ENCODE measurements at places on chromosomes 7 and 10.

GRCh38 chr10:4649471-4649870 is 176.5 kb upstream of the AKR1E2 start:
- no peak for DNase-seq

DNA sequence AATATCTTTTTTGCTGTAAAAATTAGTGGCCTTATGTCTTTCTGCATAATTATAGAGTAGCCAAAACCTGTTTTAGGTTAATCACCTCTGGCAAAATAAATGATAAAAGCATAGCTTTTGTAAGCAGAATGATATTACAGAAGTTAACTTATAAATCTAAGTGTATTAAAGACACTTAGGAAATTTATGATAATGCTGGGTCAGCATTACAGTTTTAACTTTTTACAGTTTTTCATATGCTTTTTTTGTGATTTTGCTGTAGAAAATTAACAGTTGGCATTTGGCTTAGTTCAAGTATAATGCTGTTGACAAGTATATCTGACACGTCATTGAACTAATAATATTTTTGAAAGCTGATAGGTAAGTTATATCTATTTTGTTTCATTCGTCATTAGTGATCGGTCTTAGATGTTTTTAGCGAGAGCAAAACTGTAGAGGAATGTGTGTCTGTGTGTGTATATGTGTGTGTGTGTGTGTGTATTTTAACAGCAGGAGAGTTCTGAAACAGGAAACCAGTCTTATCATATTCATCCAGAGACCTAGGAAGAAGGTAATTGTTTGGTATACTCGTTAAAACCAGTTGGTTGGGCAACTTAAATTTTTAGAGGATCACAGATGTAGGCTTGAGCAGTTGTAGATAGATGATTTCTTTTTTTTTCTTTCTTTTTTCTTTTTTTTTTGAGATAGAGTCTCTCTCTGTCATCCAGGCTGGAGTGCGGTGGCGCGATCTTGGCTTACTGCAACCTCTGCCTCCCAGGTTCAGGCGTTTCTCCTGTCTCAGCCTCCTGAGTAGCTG is 15.4 kb downstream of the PTEN start:
- peak; percentile 45 for DNase-seq

DNA sequence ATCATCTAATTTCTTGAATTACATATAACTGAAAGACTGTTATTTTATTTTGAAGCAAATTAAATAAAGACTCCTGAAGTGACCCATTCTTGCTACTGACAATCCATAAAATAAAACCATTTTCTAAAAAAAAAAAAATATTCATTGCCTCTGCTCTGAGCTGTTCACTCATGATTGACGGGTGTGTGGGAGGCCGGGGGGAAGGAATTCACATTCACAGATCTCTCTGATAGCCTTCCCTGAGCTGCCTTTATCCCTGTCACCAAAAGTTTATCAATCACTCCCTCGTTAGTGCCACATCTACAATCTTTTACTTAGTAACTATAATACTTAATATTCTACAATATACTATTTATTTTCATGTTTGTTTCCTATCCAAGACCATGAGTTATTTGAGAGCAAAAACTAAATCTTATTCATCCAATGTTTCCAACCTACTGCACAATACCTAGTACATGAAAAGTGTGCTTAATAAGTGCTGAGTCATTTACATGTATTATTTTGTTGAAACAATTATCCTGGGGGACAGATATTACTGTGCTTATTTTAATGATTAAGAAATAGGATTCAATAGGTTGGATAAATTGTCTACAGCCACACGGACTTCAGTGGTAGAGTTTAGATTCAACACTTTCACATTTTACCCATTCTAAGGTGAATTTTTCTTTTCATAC is 618.7 kb downstream of the PHTF2 start:
- no peak for DNase-seq

- no peak for DNase-seq
Observed at GRCh38 chr10:128003521-128003920, 96.6 kb downstream of the PTPRE start.

DNA sequence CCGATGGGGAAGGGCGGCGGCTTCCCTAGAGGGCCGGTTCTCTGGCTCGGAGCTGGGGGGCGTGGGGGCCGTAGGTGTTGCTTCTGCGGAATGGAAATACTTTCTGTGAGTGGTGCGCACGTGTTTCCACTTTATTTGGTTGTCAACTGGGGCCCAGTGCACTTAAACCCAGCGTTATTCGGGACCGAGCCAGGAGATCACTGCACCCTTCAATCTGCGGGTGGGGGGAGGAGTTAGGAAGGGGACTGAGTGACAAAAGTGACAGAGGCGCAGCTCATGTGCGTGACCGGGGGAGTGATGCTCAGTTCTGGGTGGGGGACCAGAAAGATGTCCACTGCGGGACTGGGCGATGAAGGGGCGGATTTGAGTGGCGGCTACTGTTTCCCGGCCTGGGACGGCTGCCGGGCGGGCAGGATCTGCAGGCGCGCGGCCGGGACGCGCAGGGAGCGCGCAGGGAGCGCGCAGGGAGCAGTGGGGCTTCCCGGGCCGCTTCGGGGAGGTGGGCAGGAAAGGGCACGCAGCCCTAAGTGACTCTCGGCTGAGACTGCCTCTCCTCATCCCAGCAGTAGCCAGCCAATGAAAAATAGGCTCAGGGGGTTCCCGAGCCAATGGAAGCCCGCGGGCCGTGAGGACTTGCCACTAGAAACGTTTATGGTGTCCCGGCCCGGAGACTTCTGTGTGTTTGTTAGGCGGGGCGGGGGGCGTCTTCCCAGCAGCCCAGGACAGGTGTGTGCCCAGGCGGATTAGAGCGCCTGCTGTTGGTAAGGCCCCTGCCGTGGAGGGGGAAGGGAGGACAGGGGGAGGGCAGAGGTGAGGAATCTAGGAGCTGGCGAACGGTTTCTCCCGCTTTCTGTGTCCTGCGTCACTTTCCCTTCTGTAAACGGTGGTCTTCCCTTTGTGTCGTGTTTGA is 54.3 kb upstream of the KDM7A start:
- DNase-seq = no peak

DNA sequence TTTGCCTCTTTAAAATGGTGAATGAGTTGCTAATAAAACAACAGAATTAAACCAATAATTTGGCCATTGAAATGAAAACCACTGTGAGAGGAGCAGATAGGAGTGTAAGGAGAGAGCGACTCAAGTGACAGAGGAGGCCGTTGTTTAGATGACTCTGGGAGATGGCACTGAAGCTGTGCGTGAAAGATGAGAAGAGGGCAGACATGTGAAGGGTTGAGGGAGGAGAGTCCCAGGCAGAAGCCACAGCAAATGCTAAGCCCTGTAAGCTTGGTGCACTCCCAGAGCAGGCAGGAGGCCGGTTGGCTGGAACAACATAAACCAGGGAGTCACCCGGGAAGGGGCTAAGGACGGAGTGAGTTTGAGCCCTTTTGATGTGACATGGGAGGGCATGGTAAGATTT is 814 bp upstream of the OPALIN start:
- no peak for DNase-seq

- no peak for DNase-seq
Observed at GRCh38 chr7:31872545-31873370, 185.7 kb downstream of the PPP1R17 start.

DNA sequence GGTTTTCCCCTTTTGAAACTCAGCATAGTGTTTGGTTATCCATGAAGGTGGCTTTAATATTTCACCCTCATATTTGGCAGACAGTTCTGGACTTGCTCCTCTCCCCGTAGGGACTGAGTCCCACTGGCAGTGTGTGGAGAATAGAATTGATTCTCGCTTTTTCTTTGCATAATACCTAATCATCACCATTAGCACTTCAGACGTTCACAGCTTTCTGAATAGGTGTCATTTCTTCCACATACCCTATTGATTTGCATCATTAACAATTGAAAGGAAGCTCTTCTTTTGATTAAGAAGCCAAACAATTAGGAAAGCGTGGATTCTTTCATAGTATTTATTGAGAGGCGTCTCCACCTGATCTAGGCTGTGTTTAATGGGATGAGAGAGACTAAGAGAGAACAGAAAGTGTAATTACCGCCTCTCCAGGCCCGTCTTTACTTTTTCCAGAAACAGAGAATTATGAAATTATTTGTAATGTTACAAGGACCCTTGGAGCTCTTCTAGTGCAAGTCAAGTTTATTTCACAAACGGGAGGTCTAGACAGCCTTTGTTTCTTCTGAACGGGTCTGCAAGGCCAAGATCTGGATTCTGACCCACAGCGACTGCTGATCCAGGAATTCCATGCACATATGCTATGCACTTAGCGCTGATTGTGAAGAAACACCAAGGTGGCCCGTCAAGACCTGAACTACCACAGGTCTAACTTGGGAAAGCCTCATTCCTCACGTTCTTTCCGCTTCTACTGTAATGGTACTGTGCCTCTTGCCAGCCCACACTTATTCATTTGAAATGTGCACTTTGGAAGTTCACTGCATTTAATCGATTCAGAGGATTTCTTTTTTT is 249.9 kb upstream of the C7orf33 start:
- DNase-seq = no peak

DNA sequence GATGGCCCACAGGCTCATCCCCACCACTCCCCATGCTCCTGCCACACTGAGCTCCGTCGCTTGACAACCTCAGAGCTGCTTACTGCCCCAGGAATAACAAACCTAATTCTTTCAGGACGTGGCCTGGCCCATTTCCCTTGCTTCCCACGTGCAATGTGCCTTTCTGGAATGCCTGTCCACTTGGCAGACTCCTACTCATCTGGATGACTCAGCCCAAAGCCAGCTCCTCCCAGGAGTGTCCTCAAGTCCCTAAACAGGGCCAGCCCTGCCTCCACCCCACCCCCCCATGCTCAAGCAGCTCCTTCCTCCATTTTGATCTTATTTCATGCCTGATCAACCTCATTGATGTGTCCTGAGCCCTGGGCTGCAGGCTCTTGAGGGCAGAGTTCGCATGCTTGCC is 164.9 kb upstream of the RNF32 start:
- DNase-seq = peak; percentile 42

GRCh38 chr10:109701633-109702215 is 221.6 kb downstream of the XPNPEP1 start:
- no peak for DNase-seq

GRCh38 chr10:3068968-3069737 is 1.8 kb downstream of the PFKP start:
- DNase-seq = peak; percentile 24

- DNase-seq = no peak
Observed at GRCh38 chr10:129470103-129470851, 3.2 kb downstream of the MGMT start.

GRCh38 chr10:110103921-110104461 is 96.2 kb downstream of the ADD3 start:
- DNase-seq = no peak

DNA sequence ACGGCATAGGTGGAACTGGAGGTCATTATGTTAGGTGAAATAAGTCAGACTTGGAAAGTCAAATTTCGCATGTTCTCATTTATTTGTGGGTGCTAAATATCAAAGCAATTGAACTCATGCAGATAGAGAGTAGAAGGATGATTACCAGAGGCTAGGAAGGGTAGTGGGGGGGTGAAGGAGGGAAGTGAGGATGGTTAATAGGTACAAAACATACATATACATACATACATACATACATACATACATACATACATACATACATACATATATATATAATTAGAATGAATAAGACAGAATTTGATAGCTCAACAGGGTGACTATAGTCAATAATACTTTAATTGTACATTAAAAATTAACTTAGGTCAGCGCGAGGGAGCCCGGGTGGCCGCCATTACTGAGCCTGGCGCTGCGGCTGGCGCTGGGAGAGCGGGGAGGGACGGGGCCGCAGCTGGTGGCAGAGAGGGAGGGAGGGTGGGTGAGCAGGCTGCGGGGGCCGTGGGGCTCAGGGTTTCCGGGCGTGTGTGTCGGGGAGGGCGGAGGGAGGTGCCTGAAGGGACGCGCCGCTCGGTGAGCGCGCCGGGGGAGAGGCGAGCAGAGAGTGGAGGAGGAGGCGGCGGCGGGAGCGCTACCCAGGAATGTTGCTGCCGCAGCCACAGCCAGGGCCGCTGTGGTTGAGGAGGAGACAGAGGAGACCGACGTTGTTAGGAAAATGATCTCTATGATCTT is 85.8 kb upstream of the EGFR start:
- DNase-seq = no peak

GRCh38 chr7:50849991-50850390 is 67.3 kb upstream of the GRB10 start:
- no peak for DNase-seq

- no peak for DNase-seq
Observed at GRCh38 chr7:46080595-46081159, 159.6 kb upstream of the IGFBP3 start.

GRCh38 chr7:106464651-106465050 is 179.9 kb upstream of the NAMPT start:
- no peak for DNase-seq

DNA sequence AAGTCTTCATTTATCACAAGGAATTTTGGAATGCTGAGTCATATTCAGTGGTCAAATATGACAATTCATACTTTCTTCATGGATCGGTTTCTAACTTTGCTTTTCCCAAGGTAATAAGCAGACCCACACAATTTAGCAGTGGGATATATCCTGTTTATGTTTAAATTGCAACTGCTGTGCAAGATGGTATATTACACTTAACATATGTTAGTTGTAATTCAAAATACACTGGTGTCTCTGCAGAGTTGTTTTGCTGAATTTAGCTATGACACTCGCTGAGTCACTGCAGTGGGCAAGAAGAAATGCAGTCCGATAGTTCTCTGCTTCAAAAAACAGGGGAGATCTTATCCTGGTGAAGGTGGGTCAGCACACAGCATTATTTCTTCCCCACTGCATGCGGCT is 194.8 kb upstream of the PTN start:
- no peak for DNase-seq

DNA sequence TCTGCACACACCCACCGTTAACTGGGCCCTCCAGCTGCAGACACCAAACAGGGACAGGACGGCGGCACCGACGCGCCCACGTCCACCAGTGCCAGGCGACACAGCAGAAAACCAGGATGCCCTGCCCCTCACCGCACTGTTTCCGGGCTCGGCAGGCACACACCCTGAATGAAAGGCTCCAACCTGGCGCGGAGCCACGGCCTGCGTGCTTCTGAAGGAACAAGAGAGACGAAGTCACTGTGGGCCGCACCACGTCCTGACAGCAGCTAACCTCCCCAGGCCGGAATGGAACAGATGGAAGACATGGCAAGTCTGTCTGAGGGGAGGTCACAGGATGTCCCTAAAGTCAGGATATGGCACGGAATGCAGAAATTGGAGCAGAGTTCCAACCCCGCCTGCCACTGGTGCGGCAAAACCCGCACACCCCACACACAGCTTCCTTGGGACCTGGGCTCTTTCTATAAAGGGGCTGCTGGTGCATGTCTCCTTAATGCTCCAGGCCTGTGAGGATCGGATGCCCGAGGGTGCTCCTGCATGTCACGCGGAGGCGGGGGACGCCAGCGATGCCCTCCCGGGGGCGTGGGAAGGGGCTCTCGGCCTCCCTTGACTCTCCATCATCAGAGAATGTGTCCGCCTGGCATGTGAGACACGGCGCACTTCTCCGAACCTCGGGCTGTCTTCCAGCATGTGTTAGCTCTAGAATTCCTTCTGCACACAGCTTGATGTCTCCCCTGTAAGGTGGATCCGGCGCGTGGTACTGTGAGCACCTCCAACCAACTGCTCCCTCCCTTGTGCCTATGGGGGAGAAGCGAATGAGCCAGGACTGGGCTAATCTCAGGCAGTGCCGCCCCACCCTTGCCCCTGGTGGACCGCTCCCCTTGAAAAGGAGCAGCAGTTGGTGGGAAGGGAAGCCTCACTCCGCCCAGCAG is 3.9 kb upstream of the GPER1 start:
- DNase-seq = no peak
